ENCODE measurements at places on chromosomes 16 and 17.

DNA sequence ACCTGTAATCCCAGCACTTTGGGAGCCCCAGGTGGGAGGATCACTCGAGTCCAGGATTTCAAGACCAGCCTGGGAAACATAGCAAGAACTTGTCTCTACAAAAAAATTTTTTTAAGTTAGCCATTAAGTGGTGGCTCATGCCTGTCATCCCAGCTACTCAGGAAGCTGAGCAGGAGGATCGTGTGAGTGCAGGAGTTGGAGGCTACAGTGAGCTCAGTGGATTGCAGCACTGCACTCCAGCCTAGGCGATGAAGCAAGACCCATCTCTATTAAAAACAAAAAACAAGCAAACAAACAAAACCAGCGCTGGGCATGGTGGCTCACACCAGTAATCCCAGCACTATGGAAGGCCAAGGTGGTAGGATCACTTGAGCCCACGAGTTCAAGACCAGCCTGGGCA, 38.0 kb downstream of the HEATR3 start:
- DNase-seq: no peak

DNA sequence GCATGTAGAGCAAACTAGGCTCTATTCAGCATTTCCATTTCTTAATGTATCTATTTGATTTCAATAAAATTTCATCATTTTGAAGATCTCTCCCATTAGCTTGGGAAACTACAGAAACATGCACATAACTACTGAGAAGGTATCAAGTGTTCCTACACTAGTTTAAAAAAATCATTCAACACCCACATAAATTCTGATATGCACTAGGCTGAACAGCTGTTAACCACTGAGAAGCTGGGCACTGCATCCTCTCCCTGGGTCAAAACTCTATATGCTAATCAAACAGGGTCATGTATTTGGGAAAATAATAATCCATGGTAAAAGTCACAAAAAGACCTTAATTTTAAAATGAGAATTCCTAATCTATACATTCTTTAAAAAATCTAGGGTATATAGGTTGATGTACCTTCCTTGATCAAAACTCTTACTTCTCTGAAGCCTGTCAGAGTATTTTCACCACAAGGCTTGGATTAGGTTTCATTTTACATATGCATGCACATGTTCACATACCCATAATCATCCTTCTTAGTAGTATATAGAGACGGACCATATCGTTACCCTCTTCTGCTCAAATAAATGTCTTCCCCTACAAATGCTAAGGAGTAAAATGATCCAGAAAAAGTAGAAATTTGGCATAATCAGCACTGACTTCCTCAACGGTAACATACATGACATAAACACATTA, 57.2 kb downstream of the KANSL1 start:
- DNase-seq: no peak

- DNase-seq: no peak
Observed at GRCh38 chr17:8614988-8615387, 15.5 kb downstream of the MYH10 start.

GRCh38 chr16:473046-474043, 47.9 kb downstream of the RAB11FIP3 start:
- DNase-seq: no peak

- DNase-seq: peak; percentile 4
Observed at GRCh38 chr17:33686171-33686570, 393.1 kb upstream of the ASIC2 start.

GRCh38 chr17:40303009-40303657, 5.8 kb upstream of the RARA start:
- DNase-seq: no peak

GRCh38 chr16:66517586-66518263, 32.2 kb downstream of the TK2 start:
- DNase-seq: no peak

DNA sequence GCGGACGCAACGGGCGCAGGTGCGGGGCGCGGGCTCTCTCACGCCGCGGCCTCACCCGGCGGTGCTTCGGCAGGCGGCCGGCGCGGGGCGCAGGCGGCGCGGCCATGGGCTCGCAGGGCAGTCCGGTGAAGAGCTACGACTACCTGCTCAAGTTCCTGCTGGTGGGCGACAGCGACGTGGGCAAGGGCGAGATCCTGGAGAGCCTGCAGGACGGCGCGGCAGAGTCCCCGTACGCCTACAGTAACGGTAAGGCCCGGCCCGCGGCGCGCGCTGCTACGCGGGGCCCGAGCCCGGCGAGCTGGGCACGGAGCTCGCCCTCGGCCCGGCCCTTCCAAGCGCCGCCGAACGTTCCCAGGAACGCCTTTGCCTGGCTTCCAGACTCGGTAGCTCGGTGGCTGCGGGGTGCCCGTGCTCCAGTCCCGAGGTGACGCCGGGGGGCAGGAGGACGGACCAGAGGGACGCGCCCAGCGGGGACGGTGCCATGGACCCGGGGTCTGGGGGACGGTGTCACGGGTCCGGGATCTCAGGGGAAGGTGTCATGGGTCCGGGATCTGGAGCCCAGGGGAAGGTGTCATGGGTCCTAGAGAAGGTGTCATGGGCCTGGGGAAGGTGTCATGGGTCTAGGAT, 435 bp downstream of the RAB40C start:
- DNase-seq: no peak

GRCh38 chr16:82699711-82700495, 73.1 kb downstream of the CDH13 start:
- DNase-seq: no peak

- no peak for DNase-seq
Observed at GRCh38 chr17:48174833-48175523, 67.4 kb downstream of the SNX11 start.

GRCh38 chr16:28279006-28279405, 13.3 kb upstream of the SBK1 start:
- no peak for DNase-seq

- no peak for DNase-seq
Observed at GRCh38 chr16:66516509-66516807, 33.5 kb downstream of the TK2 start.

GRCh38 chr17:79517827-79518584, 92.8 kb downstream of the RBFOX3 start:
- DNase-seq: no peak

DNA sequence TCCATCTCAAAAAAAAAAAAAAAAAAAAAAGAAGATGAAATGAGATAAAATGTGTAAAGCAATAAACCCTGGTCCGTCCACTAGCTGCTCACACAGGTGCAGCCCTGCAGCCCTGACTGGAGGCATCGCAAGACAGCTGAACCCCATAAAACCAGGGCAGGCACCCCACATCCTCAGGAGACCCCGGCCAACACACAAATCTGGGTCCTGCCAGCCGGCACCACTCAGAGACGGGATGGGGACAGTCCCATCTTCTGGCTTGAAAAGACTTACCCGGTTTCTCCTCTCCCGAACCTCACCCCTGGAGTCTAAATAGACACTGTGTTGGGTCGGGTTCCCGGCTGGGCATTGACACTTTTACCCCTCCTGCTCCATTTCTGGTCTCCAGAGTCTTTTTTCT, 52.7 kb upstream of the TNRC6C start:
- no peak for DNase-seq

DNA sequence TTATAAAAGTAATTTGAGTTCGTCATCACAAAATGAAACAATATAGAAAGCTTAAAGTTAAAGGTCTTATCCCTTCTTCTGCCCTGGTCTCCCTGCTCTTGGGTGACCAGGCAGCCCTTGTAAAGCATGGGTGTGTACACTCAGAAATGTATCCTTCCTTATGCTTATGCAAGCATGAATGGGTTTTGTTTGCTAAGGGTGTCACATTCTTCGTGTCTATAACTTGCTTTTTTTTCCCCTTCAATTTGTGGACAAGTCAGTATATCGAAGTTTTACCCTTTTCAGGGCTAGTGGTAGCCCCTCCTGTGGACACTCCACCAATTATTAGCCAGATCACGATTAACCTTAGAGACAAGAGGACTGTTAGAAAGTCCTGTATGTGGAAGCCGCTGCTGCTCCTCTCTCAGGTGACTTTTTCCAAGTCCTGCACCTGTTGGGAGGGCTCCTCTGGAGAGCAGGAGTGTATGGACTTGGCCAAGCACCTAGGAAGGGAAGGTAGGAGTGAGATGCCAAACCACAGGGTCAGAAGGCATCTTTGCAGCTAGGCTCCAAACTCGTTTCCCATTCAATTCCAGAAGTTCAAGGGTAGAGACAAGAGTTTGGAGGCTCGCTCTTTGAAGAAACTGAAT, 50.9 kb downstream of the LDHD start:
- DNase-seq: no peak

GRCh38 chr16:77353587-77354263, 81.1 kb downstream of the ADAMTS18 start:
- no peak for DNase-seq

DNA sequence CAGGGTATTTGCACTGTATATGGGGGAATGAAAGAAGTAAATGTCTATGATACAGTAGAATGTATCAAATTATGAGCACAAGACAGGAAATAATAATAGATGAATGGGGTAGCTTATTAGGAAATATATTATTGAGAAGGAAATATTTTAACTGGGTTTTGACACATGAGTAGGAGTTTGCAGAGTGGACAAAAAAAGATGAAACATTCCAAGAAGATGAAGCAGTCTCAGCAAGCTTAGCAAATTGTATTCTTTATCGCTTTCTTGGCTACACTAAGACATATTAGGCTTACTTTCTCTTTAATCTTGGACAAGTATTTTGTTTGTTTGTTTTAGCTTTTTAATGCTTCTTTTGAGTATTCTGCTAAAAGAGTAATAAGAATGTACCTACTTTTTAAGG, 1.3 kb upstream of the KRTAP4-9 start:
- no peak for DNase-seq

- peak; percentile 57 for DNase-seq
Observed at GRCh38 chr17:40062329-40063186, at the start of gene THRA. THRA (plus strand) TSS chr17:40062965; CDS start chr17:40074489, 11,524 bp downstream.
